ENCODE measurements at places on chromosomes 2 and 18.

- no peak for DNase-seq
These were observed 8.6 kb downstream of the SGO2 start for GRCh38 chr2:200534572-200534971.

DNA sequence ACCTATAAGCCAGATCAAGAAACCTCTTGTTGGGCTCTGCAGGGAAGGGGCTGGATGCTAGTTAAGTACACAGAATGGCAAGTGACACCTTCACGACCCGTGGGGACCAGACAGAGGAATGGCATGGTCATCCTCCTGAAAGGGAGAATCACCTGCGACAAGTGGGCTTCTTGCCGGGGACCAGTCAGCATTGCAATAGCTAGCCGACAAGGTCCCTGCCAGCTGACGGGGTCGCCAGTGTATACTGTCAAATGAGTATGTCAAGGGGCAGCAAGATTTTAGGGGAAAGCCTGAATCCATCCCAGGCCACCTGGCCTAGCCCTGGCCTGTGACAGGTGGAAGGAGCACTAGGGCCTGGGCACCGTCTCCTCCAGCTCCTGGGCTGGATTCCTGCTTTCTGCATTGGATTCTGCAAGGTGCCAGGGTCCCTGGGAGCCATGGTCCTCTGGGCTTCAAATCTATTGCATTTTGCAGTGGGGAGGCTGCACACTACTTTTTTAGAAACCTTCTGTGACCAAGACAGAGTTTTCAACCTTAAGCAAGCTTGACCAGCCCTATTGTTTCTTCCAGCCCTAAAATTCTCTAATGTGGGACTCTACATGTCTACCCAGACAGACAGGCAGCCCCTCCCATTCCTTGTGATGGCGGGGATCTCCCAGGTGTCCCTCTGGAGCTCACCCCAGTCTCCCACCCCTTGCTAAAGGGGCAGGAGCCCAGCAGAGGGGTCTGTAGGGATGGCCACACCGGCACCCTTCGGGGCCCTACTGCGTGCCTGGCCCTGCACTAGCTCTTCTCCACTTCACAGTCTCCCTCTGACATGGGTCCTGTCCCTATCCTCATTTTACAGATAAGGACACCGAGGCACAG lies 178.5 kb downstream of the GLI2 start:
- no peak for DNase-seq

- DNase-seq = no peak
These were observed 26.5 kb downstream of the ZAP70 start for GRCh38 chr2:97739893-97740245.

DNA sequence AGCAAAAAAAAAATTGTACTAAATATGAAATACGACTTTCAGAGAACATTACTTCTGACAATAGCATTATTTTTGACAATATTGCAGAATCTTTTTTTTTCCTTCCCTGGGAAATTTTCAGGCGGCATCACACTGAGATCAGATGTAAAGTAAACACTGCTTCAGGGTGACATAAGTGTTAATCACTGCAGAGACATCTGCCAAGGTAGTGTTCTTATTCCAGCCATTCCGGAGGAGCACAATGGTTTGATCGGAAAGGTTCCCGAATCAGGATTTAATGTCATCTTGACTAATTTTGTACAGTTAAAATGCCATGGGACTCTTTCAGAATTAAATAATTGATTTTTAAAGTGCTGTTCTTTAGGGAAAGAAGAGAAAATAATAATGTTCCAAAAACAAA lies 56.7 kb upstream of the ZNF236 start:
- no peak for DNase-seq

DNA sequence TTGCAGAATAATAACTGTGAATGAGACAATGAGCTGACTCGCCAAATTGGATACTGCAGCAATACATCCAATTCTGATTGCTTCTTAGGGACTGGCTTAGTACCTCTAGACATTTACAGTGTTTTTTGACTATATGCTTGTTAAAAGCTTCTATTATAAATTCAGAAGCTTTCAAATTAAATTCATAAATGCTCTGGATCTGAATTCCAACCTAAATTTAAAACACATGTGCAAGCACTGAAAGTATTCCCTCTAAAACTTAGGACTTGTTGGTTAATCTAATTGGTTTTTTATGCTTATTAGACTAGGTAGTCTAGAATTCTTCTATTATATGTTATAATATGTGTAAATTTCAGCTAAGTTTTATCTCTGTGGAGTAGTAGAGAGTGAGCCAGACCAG lies 306.9 kb downstream of the CPS1 start:
- no peak for DNase-seq

DNA sequence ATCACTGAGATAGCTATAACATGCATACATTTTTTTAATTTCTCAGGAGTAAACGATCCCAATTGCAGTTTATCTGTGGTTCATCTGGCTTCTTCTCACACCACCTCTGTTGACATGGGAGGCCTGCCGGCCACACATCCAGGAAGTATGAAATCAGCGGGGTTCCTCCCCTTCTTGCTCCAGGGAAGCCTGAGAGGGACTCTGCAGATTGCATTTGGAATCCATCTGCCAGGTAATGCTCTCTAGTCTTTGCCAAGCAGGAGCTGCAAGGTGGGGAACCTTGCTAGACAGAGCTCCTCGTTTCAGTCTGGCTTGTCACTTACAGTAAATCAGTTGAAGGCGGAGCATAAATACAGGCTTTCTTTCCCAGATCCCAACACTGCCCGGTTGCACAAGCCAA lies 49.9 kb downstream of the SOX11 start:
- DNase-seq = no peak

DNA sequence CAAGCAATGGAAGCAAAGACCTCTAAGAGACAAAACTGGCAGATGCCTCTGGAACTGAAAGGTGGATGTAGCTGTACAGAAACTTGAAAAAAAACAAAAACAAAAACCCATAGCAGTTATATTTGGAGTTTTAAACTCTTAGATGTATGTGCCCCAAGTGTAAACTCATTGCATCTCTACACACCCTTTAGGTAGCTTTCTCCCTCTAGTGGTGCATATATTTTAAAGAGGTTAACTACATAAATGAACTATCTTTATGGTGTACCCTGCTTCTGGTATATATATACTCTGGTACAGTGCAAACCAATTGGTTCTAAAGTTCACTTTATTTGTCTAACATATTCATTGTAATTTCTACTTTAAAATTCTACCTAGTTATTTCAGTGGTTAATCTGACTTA lies 518.2 kb downstream of the NRXN1 start:
- no peak for DNase-seq

DNA sequence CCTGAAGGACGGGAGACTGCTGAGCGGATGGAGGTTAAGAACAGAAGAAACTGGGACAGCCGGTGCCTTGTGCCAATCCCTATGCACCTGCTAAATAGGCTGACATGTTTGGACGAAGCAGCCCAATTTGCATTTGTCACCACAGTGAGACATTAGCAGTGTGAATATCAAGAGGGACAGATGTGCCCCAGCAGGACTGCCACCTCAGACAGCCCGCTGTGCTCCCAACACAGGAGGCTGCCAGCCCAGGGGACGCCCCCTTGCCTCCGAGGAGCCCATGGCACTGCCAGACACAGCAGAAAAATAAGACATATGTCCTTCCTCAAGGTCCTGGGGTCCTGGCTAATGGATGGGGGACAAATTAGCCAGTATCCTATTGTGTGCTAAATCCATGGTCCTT lies 306.7 kb upstream of the POU3F3 start:
- no peak for DNase-seq

- DNase-seq = peak; percentile 52
These were observed 6.1 kb downstream of the CHMP1B start for GRCh38 chr18:11857177-11857887.

- DNase-seq = no peak
These were observed 73.3 kb downstream of the NDUFA10 start for GRCh38 chr2:239951825-239952224.

DNA sequence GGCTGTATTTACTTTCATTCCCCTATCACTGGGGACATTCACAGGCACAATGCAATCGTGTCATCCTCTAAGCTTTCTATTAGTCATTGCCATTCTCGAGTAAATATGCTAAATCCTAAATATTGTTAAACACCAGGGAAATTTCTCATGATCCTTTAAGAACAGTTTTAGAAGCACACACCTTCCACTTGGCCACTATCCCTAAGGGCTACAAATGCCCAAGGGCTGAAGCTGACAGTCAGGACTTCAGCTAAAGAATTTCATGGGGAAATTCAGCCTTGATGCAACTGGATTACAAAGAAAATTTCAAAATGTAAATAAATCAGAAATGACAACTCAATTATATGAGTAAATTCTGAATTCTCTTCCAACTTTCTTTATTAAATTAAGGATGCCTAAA lies 163.1 kb upstream of the PID1 start:
- DNase-seq = no peak

DNA sequence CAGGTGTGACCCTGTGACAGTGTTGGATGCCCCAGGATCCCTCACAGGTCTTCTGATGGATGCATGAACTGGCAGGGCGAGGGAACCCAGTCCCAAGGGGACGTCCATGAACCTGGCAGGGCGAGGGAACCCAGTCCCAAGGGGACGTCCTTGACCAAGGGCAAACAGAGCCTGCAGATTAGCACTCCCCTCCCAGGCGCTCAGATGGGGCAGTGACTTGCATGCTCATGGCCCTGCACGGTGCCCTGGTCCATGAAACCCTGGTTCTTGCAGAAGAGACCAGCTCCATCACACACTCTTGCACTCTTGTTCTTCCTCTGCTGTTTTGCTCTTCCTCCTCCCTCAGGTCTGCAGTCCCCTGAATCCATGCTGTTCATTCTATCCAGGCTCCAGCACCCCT lies 192.7 kb downstream of the GALR1 start:
- DNase-seq = no peak

GRCh38 chr2:102020596-102021170 lies 28.9 kb downstream of the IL1R2 start:
- peak; percentile 80 for DNase-seq

- no peak for DNase-seq
These were observed 124.2 kb upstream of the HS6ST1 start for GRCh38 chr2:128442891-128443302.

GRCh38 chr2:213416832-213417231 lies 132.6 kb downstream of the SPAG16 start:
- DNase-seq = no peak

GRCh38 chr2:98391581-98392270 lies 45.5 kb downstream of the CNGA3 start:
- no peak for DNase-seq

DNA sequence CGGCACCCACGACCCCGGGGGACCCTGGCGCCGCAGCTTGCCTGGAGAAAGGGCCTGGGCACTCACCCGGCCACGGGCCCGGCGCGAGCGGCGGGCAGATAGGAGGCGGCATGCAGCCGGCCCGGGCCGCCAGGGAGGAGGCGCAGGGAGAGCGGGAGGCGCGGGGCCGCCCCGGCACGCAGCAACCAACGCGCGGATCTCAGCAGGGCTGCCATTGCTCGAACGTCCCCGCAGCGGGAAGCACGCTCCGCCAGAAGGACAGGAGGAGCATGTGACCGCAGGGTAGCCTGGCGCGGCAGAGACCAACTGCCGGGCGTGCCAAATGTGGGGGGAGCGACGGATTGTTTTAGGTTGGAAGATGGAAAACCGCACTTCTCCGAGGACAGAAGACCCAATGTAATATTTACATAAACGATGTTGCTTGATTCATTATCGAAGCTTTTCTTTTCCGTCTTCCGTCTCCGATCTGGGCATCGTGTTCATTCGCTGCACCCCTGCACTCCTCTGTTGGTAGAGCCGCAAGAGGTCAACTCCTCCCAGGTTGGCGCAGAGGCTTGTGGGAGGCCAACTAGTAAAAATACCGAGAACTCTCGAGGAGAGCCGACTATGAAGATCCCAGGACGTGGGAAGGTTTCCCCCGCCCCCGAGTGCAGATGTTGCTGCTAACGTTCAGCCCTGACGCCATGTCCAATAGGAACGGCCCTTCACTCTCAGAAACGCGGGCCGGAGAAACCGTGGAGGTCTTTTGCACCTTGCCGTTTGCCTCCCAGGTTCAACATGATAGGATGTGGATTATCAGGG lies at the start of gene LRPPRC:
Gene LRPPRC, minus strand, starts transcription at position 257 of the 801 bp plus-strand sequence. Its CDS starts 42 bp downstream, at position 215.
- DNase-seq = peak; percentile 96

GRCh38 chr2:231765496-231765929 lies 15.6 kb downstream of the PDE6D start:
- DNase-seq = no peak

DNA sequence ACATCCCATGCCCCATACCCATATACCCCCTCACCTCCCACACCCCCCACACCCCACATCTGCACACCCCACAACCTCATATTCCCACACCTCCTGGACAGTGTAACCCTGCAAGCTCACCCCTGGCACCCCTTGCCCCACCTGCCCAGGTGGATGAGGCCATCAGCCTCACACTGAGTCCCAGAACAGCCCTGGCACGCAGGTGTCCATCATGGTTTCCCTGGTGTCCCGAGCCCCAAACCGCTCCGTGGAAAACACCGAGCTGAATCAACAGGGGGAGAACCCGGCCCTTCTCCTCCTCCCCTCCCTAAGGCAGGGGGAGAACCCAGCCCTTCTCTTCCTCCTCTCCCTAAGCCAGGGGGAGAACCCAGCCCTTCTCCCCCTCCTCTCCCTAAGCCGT lies 415.6 kb upstream of the SALL3 start:
- DNase-seq = no peak

DNA sequence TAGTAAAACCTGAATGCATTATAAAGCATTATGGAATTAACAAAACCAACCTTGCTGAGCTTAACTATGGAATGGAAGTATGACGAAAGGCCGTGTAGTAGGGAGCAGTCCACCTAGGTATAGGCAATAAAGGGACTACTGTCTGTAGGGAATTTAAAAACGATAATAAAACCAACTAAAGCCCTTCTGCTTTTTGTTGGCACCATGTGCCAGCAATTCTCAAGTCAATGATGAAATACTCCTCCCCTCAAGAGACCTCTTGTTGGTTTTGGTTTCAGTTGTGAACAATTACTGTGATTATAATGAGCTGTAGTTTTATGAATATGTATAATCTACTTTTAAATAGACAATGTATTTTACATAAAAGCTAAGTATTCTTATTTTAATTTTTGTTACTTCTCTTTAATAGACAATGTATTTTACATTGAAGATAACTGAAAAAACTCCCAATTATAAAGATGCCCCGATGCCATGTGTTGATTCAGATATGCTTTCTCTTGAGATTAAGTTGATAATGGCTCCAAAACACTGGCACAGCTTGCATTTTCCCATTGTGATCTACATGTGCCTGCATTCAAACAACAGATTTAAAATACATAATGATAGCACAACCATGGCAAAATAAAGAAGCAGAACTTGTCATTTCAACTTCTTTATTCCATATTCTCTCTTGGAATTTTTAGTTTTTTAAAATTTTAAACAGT lies 55.5 kb upstream of the ZDBF2 start:
- DNase-seq = no peak

- DNase-seq = no peak
These were observed 117.5 kb downstream of the EPHA4 start for GRCh38 chr2:221454459-221455105.

- DNase-seq = no peak
These were observed 1.6 kb upstream of the EPC2 start for GRCh38 chr2:148642891-148643416.

GRCh38 chr18:31722369-31722957 lies 38.1 kb upstream of the B4GALT6 start:
- DNase-seq = peak; percentile 83

DNA sequence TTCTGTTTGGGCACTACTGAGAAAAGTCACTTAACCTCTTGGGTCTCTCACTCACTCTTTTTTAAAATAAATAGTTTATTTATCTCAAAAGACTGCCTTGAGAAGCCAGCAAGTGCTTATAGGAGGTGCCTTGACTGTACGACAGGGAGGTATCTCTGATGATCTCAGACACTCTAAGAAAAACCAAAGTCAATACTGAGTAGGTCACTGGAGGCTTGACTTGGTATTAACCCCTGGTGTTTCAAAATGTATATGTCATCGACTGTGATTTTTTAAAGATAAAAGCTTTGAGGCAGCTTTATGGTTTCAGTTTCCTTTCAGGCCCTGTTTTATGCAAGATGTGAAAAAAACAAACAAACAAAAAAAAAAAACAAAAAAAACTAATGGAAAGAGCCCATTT lies 33.7 kb downstream of the MREG start:
- DNase-seq = no peak
